B cell (primary cell): ENCODE measurements at places on chromosomes 1 and 21.

GRCh38 chr1:43011020-43011419 is 52.4 kb upstream of the SLC2A1 start:
- no peak for DNase-seq

DNA sequence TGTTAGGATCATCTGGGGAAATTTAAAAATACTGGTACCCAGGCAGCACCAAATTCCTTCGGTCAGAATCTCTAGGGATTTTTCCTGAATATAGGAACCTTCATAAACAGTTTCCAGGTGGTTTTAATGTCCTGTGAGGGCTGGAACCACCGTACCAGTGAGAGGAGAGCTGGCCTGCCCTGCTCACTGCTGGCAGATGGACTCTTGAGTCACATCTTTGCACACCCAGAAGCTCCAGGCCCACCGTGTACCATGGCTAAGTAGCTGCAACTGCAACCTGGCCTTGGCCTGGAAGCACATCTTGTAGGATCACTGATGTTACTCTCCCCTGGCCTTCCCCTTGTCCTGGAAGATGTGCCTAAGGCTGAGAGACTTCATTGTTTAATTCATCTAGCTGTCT is 181.5 kb downstream of the DISC1 start:
- no peak for DNase-seq

GRCh38 chr1:9269721-9270120 is 23.0 kb upstream of the SPSB1 start:
- DNase-seq = no peak

- DNase-seq = no peak
These were observed 372 bp downstream of the SLC25A44 start for GRCh38 chr1:156194300-156194652.

- DNase-seq = no peak
These were observed 22.6 kb upstream of the COL9A2 start for GRCh38 chr1:40339420-40340323.

DNA sequence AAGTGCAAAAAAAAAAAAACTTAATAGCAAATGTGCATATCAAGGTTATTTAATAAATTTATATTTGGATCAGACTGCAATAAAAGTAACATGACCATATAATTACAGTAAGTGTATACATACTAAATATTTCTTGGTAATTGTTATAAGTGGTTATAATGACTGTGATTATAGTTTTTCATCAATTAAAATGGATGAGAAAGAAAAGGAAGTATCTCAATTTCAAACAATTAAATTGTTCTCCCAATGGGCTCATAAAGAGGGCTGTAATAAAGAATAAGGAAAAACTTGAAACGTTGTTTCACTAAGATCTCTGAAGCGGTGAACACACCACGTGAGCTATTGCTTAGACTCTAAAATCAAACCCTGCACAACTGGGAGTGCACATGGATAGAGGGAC is 104.1 kb downstream of the CDC42BPA start:
- no peak for DNase-seq
